Stimulated activated CD8-positive, alpha-beta memory T cell treated with anti-CD3 and anti-CD28 coated beads, Interleukin-15, amount 100 ng/mL, for 4 hours (primary cell): ENCODE measurements at places on chromosomes 7 and 10.

- no peak for DNase-seq
Observed at GRCh38 chr10:84179059-84179710, 5.6 kb downstream of the GPR15LG start.

- no peak for DNase-seq
Observed at GRCh38 chr10:110474017-110474416, 23.7 kb upstream of the DUSP5 start.

- DNase-seq: no peak
Observed at GRCh38 chr10:124001391-124002148, 91.8 kb downstream of the CHST15 start.

DNA sequence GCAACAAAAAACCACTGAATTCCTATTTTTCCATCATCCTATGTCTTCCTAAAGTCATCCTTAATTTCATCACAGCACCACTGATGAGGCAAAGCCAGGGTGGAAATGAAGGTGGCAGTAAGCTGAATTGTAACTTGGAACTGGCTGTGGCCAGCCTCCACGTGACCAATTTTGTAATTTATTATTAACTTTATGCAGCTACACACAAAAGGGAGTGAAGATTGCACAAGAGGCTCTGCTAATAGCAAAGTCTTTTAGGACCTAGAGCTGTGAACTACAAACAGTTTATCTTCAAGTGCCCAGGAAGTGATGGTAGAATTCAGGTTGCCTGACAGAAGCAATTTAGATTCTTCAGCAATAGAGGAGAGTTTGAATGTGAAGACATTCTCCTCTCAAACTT is 176.4 kb downstream of the CCDC71L start:
- DNase-seq: no peak

GRCh38 chr10:16999665-17000451 is 129.8 kb downstream of the CUBN start:
- DNase-seq: no peak

- DNase-seq: no peak
Observed at GRCh38 chr10:7340179-7340874, 70.5 kb downstream of the SFMBT2 start.

GRCh38 chr7:8442814-8443304 is 9.4 kb downstream of the NXPH1 start:
- DNase-seq: no peak
